ENCODE measurements at places on chromosomes 11 and 22.
A peak's percentile ranks its signal among the peaks of the same experiment; 100 is the strongest.

GRCh38 chr11:66046901-66047300 is 2.1 kb downstream of the GAL3ST3 start:
- DNase-seq: no peak

- peak; percentile 37 for DNase-seq
Measured at GRCh38 chr22:44325718-44326490, 13.2 kb upstream of the SHISAL1 start.

- no peak for DNase-seq
Measured at GRCh38 chr11:36007127-36007655, 63.3 kb downstream of the LDLRAD3 start.

- DNase-seq: peak; percentile 20
Measured at GRCh38 chr11:110759972-110760381, 47.7 kb upstream of the ARHGAP20 start.

- DNase-seq: no peak
Measured at GRCh38 chr22:42905702-42906183, 48.7 kb upstream of the ARFGAP3 start.

GRCh38 chr11:11964774-11965150 is 43.7 kb downstream of the DKK3 start:
- no peak for DNase-seq

Measured in kidney glomerular epithelial cell (primary cell).